Suprapubic skin (tissue), 4 donors: ENCODE measurements at places on chromosomes 12 and 14. TPM values are rescaled to one million over a fixed set of nuclear protein-coding genes. Genes with fewer than 3 reads are reported as not detected.

DNA sequence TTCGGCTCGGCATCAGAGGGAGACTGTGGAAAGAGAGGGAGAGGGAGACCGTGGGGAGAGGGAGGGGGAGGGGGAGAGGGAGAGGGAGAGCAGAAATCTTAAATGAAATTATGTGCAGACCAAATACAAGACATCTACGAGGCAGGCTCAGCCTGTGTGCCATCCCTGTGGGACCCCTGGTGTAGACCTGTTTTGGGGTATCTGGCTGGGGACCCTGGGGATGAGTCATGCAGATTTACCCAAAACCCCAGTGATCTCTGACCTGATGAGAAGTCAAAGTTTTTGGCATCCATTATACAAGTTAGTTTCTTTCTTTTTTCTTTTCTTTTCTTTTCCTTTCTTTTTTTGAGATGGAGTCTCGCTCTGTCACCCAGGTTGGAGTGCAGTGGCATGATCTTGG, 44.4 kb downstream of the ADGRD1 start:
- H3K4me3 ChIP-seq: no peak overlapping the region
- no peak overlapping the region for H3K27ac ChIP-seq
- no peaks in the 10 kb centered on the region for H3K4me1 ChIP-seq
- H3K36me3 ChIP-seq: no peaks in the 10 kb centered on the region
- no peak for DNase-seq

GRCh38 chr12:20210621-20211215, 157.6 kb upstream of the PDE3A start:
- H3K4me3 ChIP-seq: no peak overlapping the region
- no peaks in the 10 kb centered on the region for H3K36me3 ChIP-seq
- no peaks in the 10 kb centered on the region for H3K27me3 ChIP-seq
- H3K4me1 ChIP-seq: peaks cover 32% of the 10 kb centered on the region
- H3K27ac ChIP-seq: no peak overlapping the region

Gene IAPP
- not detected for total RNA-seq

GRCh38 chr12:102234599-102234998, 37.0 kb upstream of the PMCH start:
- no peak for DNase-seq
- peak overlapping the region; percentile 68 for H3K27ac ChIP-seq
- H3K36me3 ChIP-seq: no peaks in the 10 kb centered on the region
- peaks cover 4% of the 10 kb centered on the region for H3K4me1 ChIP-seq

GRCh38 chr14:51884086-51884927, 23.9 kb downstream of the GNG2 start:
- no peak overlapping the region for H3K4me3 ChIP-seq
- H3K36me3 ChIP-seq: no peaks in the 10 kb centered on the region
- peaks cover 9% of the 10 kb centered on the region for H3K4me1 ChIP-seq
- DNase-seq: no peak

DNA sequence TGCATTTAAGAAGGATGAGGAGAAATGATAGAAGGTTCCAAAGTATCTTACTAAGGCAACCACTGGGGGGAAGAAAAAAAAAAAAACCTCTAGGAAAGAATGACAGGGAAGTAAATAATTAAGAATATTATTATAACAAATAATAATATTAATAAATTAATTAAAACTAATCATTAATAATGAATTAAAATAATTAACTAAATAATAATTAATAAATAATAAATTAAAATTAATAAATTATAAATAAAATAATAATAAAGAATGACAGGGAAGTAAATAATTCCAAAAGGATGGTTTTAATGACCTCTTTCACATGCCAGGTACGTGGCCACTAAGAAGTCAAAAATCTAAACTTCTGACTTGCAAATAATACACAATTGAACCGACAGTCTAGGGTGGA, 9.9 kb downstream of the DBX2 start:
- DNase-seq: no peak
- no peaks in the 10 kb centered on the region for H3K4me1 ChIP-seq
- no peak overlapping the region for H3K4me3 ChIP-seq
- no peak overlapping the region for H3K27ac ChIP-seq

Gene TAS2R8
- not detected for total RNA-seq

- H3K4me1 ChIP-seq: peaks cover 61% of the 10 kb centered on the region
- H3K4me3 ChIP-seq: no peak overlapping the region
- DNase-seq: no peak
- H3K27me3 ChIP-seq: no peaks in the 10 kb centered on the region
- H3K27ac ChIP-seq: peak overlapping the region; percentile 53
Measured at GRCh38 chr14:69042787-69043444, 63.8 kb upstream of the ACTN1 start.

DNA sequence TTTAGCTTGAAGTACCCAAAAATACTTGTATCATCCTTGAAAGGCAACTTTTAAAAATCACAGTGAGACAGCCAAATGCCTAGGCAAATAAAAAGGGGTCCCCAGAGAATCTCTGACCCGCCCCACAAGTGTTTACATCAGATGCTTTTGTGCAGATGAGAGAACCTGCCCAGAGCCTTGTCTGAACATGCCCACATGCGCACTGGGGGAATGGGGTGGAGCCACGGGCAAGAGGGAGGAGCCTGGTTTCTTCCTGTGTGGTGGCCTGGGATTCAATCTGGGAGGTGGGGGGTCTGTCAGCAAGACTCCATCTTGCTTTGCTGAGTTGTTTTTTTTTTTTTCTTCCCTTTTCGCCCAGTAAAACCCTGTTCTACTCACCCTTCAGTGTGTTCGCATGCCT, 381.7 kb upstream of the CCDC196 start:
- no peak overlapping the region for H3K27ac ChIP-seq
- no peak for DNase-seq
- H3K4me1 ChIP-seq: no peaks in the 10 kb centered on the region
- no peaks in the 10 kb centered on the region for H3K36me3 ChIP-seq
- no peaks in the 10 kb centered on the region for H3K27me3 ChIP-seq

- H3K27me3 ChIP-seq: peaks cover 23% of the 10 kb centered on the region
- H3K4me1 ChIP-seq: peaks cover 10% of the 10 kb centered on the region
Measured at GRCh38 chr12:49969027-49969426, 3.7 kb upstream of the AQP6 start.

DNA sequence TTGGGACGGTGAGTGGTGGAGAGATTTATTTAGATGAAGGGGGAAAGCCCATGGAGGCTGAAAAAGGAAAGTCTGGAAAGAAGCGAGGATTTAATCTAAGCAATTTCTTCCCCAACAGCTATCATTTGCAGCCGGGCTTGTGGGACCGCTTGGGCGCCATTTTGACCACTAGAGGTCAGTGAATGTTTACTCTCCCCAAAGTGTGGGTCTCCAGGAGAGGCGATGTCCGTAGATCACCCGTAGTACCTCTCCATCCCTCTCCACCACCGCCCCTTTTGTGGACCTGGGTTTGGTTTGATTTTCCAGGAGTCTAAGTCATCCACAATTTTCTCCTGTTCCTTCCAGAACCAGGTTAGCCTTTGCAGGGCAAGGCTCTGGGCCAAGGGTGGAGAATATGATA, 91.2 kb upstream of the PARP11 start:
- H3K4me3 ChIP-seq: no peak overlapping the region
- no peak for DNase-seq
- no peaks in the 10 kb centered on the region for H3K36me3 ChIP-seq
- no peaks in the 10 kb centered on the region for H3K4me1 ChIP-seq
- H3K27ac ChIP-seq: no peak overlapping the region
- no peaks in the 10 kb centered on the region for H3K27me3 ChIP-seq

Gene FOXA1
- 6.5 TPM for total RNA-seq

Gene HSPB8
- 126 TPM for total RNA-seq

- no peaks in the 10 kb centered on the region for H3K27me3 ChIP-seq
- peak overlapping the region; percentile 100 for H3K27ac ChIP-seq
- peaks cover 39% of the 10 kb centered on the region for H3K36me3 ChIP-seq
- no peak for DNase-seq
- peak overlapping the region; percentile 97 for H3K4me3 ChIP-seq
Measured at GRCh38 chr14:102085948-102086708, 716 bp downstream of the HSP90AA1 start.

DNA sequence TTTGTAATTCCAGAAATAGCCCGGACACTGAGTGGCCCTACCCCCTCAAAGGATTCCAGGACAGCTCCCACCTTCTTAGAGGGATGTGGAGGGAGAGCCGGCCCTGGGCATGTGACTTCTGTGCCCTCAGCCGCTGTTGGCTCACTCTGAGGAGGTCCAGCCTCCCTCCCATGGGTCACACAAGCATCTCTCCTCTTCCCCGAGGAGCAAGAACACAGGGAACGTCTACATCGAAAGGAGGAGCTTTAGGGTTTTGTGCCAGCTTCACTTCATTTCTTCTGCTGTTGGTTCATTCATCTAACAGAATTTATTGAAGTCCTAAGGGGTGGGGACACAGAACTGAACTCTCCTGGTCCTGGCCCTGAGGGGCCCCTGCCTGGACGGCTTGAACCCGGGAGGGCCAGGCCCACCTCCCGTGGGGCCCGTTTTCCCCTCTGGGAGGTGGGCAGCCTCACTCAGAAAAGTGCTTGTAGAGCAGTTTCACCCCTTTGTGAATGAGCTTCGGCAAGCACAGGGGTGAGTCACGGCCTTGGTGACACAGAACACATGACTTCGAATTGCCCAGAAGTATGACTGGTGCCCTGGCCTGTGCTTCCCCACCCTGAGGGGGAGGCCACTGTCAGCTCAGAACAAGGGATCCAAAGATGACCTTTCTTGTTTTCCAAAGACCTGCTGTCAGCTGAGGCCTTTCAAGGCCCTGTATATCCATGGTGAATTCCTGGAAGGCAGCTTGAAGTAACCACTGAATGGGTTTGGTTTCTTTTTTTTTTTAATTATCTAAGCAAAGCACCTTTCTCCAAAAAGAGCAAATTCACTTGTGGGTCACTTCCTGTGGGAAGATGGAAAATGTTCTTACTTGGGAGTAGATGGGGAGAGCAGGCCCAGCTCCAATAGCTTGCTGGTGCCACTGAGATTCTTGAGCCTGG, 39.2 kb downstream of the NFKBIA start:
- no peak overlapping the region for H3K4me3 ChIP-seq
- H3K36me3 ChIP-seq: no peaks in the 10 kb centered on the region
- H3K27ac ChIP-seq: peak overlapping the region; percentile 73
- DNase-seq: no peak
- H3K4me1 ChIP-seq: peaks cover 55% of the 10 kb centered on the region

Gene ISCU
- total RNA-seq: 148 TPM

- H3K4me3 ChIP-seq: no peak overlapping the region
- no peaks in the 10 kb centered on the region for H3K4me1 ChIP-seq
- no peaks in the 10 kb centered on the region for H3K27me3 ChIP-seq
- H3K27ac ChIP-seq: no peak overlapping the region
- no peaks in the 10 kb centered on the region for H3K36me3 ChIP-seq
Measured at GRCh38 chr14:59175404-59175803, 13.1 kb upstream of the DAAM1 start.
